ENCODE measurements at places on chromosomes 16 and 17.

GRCh38 chr16:27437946-27438345 is 36.0 kb downstream of the IL21R start:
- no peak for DNase-seq

- no peak for DNase-seq
Measured at GRCh38 chr17:10266296-10266876, 68.0 kb upstream of the GAS7 start.

DNA sequence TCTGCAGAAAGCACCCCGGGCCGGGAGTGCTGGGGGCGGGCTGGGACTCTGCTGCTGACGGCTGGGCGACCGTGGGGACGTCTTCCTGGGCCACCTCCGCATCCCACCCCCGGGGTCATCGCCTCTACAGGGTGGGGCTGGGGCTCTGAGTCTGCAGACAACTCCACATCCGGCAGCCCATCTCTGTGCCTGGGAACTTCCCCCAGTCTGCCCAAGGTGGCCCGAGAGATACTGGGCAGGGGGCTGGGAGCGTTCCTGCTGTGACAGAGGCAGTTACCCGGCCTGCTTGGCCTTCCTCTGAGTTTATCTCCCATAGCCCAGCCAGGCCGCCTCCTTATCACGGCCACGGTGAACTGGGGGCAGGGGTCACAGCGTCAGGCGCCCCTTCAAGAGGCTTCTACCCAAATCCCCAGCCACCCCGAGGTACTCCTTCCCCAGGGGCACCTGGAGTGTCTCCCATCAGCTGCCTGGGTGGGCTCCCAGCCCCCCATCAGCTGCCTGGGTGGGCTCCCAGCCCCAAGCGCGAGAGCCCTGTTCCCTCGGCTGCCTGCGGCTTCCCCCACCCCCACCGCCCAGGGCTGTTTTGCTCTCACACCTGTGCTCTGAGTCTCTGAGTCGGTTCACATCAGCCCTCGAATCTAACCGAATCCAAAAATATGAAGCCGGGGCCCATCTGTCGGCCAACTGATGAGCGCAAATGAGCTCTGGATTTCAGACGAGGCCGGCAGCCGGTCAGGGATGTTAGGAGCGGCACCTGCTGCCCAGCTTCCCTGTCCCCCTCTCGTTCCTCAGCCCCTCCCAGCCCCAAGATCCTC is 15.6 kb upstream of the CBFA2T3 start:
- DNase-seq, result no peak

- no peak for DNase-seq
Measured at GRCh38 chr17:32345951-32346600, 3.9 kb upstream of the ZNF207 start.

DNA sequence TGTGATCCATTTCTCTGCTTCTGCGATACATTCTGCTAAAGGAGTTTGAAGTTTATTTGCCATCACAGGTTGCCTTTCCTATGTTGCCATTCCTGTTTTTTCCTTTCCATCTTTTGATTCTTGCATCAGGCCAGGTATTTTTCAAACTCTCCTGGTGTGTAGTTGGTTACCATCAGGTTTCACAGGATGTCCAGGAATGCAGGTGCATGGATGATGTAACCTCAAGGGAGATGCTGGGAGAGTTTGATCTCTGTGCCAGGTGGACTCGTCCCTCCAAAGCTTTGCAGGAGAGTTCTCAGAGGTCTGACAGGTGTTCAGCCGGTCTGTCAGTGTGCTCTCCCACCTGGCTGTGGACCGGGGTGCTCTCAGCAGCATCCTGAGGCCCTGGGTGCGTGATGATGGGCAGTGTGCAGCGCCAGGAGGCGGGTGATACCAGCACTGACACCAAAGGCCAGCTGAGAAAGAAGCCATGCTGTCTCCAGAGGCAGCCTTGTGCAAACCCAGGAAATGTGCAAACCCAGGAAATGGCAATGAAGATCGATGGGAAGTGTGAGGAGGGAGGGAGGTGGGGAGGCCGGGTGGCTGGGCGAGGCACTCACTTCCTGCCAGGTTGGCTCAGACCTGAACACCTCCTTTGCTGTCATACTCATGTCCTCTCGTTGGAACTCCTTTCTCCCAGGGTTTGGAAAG is 1.7 kb downstream of the ATP2C2 start:
- no peak for DNase-seq

GRCh38 chr17:81659038-81659437 is 2.7 kb upstream of the PDE6G start:
- DNase-seq, result no peak

- peak; percentile 7 for DNase-seq
Measured at GRCh38 chr17:58281511-58282011, 826 bp upstream of the MPO start.

DNA sequence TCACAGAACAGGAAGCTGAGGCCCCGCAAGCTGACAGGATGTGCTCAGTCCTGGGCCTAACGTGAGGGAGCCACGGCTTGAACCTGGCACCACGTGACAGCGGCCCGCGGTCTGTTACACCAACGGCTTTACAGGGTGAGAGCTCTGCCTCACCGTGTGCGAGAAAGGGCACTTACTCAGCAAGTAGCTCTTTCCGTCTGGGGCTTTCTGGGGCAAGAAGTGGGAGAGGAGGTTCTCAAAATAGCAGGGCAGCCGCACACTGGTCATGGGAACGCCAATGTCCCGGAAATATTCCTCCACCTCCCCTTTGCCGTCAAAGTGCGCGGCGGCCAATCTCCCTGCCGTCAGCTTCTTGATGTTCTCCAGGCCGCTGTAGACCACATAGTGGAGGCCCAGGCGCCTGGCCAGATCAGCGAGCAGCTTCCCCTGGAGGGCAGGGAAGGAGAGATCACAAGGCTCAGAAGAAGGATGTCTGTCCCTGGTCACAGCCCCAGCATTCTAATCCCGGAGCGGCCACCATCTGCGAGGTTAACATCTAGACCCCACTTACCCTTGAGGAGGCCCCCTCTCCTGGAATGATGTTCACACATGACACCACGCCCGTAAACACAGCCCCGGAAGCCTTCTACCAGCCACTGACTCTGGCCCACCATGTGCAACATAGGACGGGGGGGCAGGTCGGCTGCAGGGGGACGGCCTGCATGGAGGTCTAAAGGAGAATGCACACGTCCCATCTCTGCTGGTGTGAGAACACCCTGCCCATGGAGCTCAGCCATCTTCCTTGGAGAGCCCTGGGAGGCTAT is 8.2 kb downstream of the NMRAL1 start:
- DNase-seq, result no peak
